ENCODE measurements at places on chromosomes 16 and 17.

DNA sequence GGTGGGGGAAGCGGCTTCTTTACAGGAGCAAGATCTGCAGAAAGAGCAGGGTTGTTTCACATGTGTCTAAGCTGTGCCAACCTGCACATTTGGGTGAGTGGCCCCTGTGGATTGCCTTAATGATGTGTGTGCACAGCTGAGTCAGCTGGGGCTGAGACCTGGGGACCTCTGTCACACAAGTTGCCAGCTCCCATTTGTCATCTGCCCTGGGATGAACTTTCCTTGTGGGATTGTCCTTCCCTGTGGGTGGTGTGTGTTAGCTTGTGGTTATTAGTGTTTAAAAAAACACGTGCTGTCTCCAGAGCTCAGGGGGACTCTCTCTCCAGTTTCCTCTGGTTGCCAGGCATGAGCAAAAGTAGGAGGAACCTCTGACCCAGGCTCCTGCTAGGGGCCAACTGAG lies 400.5 kb upstream of the CCL2 start:
- no peak for DNase-seq

DNA sequence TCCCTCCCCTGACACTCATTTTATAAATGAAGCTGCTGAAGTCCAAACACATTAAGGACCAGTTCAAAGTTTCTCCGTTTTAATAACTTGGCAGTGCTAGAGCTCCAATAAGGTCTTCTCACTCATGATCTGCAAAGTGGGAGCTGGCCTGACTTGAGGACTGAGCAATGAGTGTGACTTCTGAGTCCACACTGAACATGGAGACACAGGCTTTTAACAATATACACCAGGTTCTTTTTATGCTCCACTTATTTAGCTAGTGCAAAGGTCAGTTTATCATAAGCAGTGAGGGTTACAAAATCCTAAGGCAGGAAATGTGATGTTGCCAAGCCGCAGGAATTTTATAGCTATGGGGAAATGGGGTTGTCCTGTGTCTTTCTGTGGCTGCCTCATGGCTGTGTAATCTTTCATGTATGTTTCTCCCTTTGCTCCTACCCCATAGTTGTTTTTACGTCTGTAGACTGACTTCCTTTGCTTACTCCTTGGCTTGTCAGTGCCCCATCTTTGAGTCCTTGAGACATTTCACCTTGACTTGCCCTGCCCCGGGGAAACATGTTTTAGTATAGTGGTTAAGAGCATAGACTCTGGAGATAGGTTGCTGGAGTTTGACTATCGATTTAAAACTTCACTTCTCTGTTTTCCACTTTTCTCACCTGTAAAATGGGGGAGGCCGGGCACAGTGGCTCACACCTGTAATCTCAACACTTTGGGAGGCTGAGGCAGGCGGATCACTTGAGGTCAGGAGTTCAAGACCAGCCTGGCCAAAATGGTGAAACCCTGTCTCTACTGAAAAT lies 12.2 kb upstream of the MMD start:
- DNase-seq, result no peak

- DNase-seq, result no peak
These were observed 3.7 kb downstream of the MED11 start for GRCh38 chr17:4734857-4735475.

GRCh38 chr17:76124582-76125390 lies 16.3 kb downstream of the FOXJ1 start:
- no peak for DNase-seq

GRCh38 chr17:37702598-37702997 lies 42.3 kb downstream of the HNF1B start:
- no peak for DNase-seq
